Activated T-cell treated with anti-CD3 and anti-CD28 coated beads for 1 hour (primary cell): ENCODE measurements at places on chromosomes 12 and 14.

DNA sequence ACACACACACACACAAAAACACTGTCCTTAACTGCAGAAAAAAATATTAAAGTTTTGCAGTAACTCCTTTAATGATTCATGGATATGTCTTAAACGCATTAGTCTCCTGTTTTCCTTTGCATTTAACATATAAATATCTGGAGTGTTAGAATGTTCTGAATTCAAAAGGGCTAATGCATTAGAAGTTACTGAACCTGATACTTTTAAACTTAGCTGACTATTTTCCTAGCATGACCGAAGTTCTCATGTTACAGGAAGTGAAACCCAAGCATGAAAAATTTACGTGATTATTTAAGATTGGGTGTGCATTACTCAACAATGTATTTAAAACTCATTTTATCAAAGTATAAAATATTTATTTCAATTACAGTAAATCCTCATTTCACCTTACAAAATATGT, 791.2 kb downstream of the FLRT2 start:
- no peak for DNase-seq

- DNase-seq = no peak
Measured at GRCh38 chr12:29082522-29082921, 66.6 kb upstream of the FAR2 start.

DNA sequence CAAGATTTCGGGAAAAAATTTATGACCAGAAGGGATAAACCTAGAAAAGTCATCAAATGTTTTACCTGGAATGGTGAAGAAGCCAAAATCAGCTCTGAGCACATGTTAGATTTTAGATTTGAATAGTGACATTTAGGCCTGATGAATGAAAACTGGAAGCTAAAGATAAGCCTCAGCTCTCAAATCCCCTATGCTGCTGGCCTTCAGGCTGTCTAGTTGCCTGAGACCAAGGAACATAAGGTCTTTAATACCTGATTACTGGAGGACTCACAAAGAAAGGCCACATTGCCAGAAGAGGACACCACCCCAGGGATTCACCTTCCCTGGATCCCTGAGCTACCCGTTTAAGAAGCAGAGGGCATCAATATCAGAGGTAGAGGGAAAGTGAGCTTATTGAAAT, 56.6 kb downstream of the BCL2L14 start:
- no peak for DNase-seq

DNA sequence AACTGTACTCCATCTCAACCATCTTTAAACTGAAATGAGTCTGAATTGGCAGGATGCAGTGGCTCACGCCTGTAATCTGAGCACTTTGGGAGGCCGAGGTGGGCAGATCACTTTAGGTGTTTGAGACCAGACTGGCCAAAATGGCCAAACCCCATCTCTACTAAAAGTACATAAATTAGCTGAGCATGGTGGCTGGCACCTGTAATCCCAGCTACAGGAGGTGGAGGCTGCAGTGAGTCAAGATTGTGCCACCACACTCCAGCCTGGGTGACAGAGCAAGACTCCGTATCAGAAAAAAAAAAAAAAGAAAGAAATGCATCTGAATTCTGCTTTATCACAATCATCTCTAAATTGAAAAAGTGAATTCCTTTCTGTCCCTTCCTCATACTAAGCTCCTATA, 110.3 kb downstream of the NELL2 start:
- DNase-seq = no peak

DNA sequence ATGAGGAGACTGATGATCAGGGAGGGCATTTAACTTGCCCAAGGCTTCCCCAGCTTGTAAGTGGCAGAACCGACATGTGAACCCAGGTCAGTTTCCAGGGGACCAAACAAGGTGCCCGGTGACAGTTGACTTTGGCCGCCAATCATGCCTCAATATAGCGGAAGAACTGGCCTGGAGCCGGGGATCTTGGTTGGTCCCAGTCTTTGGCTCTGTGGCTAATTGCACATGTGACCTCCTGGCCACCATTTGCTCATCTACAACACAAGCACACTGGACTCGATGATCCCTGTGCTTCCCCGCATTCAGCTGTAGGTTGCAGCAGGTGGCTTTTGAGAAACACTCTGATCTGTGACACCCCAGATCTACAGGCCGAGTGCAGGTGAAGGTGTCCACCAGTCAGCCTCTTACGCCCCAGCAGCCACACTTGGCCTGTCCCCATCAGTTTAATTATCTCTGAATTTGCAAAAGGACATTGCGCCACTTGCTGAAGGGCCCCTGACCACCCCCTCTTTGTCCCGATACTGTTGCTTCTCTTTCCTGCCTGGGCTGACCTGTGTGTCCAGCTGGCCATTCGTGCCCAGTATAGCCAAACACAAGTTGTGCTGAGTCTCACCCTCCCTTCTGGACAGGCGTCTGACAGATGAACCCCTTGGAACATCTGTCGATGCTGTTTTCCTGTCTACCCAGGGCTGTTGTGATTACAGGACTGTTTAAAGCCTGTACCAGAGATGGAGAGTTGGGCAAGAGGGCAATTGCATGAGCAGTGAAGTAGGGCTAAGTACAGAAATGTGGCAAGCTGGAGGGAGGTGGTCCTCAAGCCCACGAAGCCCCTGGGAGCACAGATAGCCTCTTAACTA, 14.1 kb downstream of the ACACB start:
- no peak for DNase-seq

DNA sequence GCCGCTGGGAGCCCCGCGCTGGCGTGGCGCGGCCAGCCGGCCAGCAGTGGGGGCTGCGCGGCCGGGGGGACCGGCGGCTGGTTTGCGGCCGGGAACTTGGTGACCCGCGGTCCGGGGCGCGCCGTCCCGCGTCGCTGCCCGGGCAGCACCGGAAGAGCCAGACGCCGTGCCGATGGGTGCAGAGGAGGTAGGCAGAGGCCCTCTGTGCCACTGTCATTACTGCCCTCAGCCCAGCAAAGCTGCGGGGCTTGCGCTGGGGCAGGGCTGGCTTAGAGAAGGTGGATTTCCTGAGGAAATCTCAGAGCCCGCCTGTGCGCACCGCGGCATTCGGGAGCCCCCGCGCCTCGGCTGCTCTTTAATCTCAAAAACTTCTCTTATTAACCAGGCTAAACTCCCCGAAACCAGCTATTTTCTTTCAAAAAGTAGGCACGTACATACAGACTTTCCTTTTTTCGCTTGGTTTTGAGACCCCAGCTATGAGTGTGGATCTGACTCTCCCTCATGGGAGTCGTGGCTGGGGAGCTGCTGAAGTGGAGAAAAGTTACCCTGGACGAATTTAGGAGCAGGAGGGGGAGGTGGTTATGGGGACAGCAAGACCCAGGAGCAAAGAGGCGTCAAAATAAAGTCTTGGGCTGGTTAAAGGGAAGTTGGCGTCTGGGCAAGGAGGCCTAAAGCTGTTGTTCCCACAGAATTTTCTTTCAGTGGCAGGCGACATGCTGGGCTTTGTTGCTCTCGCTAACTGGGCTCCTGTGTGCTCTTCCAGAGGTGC, 802 bp downstream of the SUSD6 start:
- DNase-seq = peak; percentile 29

DNA sequence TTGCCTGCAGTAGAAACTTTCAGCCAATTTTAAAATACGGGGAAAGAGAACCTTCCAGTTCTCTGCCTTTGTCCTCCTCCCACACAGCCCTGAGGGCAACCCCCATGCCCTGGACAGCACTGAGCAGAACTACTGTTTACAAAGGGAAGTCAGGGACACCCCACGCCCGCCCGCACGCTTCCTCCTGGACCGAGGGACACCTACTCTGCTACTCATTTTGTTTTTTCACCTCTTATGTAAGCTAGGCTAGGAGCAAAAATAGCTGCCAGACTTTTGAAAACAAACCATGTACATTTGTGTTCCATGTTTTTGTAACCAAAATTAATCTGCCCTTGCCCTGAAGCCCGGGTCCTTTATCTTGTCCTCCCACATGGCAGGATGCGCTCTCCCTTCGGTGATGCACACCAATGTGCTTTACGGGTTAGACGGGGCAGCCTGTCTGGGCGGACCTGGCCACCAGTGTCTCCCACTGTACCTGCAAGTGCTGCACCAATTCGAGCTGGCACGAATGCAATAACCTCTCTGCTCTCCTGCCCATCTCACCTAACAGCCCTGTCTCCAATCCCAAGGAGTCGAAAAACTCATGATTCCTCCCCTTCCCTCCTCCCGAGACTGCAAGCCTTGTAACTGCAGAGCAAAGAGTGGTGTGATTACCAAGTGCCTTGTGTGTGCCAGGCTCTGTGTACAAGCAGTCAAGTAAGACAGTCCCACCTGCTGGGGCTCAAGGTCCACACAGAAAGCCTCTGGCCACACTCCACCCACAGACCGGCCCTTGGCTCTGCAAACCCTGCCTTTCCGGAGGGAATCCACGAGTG, 85.2 kb downstream of the CCDC88C start:
- DNase-seq = no peak

- no peak for DNase-seq
Measured at GRCh38 chr12:42325326-42325652, 605 bp downstream of the ZCRB1 start.

DNA sequence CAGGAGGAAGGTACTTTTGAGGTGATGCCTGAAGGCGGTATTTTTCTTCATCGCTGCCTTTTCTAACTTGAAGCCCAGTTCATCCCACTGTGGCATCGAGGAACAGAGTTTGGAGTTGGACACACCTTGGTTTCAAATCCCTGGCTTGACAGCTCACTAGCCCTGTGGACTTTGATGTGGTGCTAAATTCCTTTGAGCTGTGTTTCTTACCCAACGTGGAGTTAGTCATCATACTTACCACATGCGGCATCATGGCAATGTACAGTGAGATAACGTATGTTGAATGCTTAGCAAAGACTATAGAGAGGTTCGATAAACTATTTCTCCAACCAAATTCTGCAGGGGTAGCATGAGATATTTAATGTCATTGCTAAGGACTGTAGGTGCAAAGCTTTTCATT, 3.4 kb downstream of the PLEKHG3 start:
- no peak for DNase-seq

GRCh38 chr12:131477613-131478012, 233.3 kb upstream of the SFSWAP start:
- no peak for DNase-seq

DNA sequence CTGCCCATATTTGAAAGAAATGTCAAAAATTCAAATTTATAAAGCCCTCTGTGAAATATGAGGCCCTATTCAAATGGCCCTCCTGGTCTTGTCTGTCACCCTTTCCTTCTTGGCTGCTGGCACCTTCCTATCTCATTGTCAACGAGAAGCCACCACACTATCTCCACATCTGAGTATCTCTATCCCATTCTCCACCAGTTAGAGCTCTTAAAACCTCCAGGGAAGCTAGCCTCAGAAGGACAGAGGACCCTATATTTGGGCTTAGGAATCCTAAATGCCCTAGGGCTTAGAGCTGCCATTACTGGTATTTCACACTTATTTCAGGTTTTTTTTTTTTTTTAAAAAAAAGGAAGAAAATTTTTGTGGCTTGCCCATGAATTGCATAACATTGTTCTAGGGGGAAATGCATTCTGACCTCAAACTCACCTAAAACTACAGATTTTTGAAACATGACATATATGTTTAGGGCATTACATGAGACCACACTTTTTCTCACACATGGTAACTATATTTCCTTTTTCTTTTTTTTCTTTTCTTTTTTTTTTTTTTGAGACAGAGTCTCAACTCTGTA, 25.0 kb downstream of the SLC25A21 start:
- DNase-seq = no peak

GRCh38 chr12:75725521-75726111, 214.2 kb upstream of the KRR1 start:
- DNase-seq = no peak

DNA sequence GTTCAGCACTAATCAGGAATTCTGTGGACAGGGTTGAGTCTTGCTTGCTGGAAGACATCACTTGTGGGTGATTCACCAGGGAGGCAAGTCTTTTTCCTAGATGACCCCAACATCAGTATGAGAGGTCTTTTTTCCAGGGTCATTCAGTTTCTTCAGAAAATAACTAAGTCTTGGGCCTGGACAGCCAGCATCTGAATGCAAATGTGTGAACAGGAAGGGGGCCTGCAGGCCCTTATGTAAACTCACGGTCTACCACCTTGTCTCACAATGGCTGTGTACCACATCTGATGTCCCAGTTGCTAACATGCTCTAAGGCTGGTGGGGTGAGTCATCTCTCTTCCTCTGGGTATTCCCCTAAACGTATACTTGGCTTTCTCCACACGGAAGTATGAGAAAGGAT, 79.2 kb downstream of the HECTD4 start:
- DNase-seq = peak; percentile 11

DNA sequence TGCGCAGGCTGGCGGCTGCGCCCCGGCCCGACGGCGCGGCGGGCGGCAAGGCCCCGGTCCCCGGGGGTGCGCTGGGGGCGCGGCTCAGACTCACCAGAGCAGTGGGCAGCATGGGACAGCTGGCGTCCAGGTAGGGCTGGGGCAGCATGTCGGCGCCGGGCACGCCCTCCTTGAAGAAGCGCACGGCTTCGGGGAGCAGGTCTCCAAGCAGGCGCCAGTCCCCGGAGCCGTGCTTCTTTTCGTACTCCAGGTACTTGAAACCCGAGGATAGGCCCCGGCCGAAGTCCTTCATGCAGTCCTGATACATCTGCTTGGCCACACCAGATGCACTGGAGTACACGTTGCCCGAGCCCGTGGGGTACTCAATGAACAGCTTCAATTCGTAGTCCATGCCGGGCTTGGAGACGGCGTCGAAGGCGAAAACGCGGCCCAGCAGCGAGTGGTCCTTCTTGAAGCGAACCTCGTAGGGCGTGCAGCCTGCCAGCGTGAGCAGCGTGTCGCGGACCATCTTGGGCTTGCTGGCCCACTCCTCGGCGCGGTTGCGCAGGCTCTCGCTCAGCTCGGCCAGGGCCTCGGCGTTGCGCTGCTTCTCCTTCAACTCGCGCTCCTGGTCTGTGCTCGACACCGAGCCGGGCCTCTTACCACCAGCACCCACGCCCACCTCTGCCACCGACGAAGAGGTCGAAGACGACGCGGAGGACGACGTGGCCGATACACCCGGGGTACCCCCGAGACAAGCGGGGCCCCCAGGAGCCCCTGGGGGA, 2.2 kb downstream of the IRF2BPL start:
- no peak for DNase-seq

DNA sequence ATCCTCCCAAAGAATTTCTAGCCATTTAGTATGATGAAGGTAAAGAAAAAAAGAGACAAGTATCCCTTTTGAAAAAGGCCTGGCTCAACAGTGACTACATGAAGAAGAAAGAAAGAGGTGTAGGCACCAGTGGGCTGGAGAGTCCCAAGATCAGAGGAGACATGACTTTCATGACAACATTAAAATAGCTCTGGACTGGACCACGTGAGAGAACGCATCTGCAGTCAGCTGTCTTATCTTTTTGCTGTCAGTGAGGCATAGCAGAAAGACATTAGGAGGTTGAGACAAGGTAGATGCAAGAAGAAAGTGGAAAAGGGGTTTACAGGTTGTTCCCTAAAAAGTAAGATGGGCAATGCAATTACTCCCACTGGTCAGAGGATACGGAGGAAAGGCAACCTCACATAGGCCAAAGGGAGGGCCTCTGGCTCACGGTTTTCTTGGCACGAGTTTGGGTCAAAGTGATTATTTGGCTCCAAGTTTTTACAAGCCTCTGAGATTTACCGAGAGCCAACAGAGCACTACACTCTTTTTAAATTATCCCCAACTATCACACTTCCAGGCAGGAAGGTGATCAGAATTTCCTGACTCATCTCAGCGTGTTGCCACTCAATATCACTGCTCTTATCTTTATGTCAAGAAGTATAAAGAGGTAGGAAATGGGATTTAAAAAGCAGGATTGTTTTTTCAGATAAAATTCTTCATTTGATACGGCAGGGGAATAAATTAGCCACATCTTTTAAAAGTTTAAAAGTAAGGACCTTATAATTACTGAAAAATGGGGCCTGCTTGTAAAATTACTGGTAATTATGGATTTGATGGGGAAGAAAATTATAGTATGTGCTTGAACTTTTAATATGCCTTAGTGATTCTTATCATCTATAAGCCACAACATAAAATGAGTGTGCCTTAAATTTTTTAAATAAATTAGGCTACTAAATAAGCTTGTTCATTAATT, 29.2 kb downstream of the TMTC1 start:
- no peak for DNase-seq
